ENCODE measurements at places on chromosomes 16 and 17.

DNA sequence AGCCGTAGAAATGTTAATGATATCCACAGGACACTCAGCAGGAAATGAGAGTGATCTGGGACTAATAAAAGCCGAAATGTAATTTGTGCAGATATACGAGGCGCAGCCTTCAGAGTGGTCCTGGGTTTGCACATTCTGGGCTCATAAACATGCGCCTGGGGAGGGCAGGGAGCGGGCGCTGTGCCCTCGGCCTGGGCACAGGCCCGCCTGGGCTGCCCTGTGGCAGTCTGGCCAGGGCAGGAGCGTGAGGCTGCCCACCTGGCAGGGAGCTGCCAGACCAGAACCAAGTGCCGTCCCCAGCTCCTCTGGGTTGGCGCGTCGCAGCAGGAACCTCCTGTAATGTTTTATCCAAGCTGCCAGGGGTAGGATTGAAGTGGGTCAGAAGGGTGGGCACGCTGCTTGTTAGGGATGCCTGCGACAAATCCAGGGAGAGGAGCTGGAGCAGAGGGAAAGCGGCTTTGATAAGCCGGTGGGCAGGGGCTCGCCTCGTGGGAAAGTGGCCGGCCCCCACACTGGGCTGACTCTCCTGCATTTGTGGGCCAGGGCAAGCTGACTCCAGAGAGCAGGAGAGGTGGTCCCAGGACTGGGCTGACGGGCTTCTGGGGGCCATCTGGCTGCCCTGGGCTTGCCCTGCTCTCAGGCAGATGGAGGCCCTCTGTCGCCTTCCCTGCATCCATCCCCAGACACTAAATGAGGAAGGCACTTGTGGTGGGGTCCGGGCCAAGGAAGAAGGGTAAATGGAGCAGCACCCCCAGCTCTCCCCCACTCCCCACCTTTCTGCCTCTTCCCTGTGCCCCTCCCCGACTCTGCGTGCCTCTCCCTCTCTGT lies 45.9 kb downstream of the SREBF1 start:
- DNase-seq: no peak

GRCh38 chr17:14337596-14338079 lies 36.8 kb downstream of the HS3ST3B1 start:
- no peak for DNase-seq

GRCh38 chr17:45883063-45883462 lies 11.3 kb upstream of the MAPT start:
- no peak for DNase-seq

DNA sequence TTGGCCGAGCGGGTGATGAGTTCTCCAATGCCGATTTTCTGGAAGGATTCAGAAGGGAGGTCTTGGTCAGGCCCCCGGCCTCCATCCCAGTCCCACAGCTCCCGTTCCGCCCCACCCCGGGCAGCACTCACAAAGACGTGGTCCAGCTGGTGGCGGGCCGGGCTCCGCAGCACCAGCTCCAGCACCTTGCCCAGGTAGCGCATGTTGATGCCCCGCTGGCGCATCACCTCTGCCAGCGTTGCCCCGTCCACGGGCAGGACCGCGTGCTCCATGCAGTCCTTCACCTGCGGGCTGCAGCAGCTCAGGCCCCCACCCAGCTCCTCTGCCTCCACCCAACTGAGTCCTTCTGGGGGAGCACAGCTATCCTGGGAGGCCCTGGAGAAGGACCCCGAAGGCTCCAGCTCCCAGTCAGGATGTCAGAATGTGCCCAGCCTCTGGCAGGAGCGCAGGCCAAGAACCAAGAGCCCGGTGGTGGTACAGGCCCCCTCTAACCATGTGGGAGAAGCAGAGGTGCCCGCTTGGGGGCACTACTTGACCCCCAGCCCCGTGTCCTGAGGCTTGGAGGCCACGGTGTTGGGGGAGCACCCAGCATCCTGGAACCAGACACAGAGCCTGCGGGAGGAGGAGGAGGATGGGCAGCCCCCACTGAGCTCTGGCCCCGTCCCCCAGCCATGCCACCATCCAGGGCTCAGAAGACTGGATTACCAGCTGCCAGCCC lies 16.2 kb downstream of the CLUH start:
- DNase-seq: no peak

- no peak for DNase-seq
Measured at GRCh38 chr16:1102921-1103635, 7.0 kb upstream of the C1QTNF8 start.

DNA sequence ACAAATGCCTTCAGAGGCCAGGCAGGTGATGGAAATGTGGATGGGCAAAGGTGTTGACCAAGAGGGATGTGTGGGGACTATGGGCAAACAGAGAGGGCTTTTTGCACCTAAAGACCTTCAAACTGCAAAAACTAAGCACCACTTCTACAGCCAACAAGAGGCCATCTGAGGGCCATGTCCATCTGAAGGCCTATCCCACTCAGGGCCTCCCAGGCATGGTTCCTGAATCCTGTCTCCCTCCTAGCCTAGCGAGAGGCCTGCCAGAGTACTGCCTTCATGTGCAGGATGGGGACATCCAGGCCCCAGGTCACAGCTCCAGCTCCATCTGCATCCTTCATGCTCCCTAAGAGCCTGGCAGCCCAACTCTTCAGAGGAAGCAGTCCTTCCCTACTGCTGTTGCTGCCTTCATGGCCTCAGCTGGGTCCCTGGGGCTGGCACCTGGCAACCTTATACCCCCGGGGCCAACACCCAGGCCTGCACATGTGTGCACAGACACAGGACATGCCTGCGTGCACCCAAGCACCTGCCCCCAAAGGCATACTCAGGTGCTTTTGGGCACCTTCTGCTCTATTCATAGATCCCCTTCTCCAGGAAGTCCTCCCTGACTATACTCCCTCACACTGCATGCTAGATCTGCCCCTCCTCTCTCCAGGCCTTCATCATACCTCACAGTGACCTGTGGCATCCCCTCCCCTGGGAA lies 95.2 kb downstream of the C16orf78 start:
- no peak for DNase-seq

- DNase-seq: peak; percentile 68
Measured at GRCh38 chr17:15321556-15322251, 19.7 kb downstream of the TEKT3 start.

DNA sequence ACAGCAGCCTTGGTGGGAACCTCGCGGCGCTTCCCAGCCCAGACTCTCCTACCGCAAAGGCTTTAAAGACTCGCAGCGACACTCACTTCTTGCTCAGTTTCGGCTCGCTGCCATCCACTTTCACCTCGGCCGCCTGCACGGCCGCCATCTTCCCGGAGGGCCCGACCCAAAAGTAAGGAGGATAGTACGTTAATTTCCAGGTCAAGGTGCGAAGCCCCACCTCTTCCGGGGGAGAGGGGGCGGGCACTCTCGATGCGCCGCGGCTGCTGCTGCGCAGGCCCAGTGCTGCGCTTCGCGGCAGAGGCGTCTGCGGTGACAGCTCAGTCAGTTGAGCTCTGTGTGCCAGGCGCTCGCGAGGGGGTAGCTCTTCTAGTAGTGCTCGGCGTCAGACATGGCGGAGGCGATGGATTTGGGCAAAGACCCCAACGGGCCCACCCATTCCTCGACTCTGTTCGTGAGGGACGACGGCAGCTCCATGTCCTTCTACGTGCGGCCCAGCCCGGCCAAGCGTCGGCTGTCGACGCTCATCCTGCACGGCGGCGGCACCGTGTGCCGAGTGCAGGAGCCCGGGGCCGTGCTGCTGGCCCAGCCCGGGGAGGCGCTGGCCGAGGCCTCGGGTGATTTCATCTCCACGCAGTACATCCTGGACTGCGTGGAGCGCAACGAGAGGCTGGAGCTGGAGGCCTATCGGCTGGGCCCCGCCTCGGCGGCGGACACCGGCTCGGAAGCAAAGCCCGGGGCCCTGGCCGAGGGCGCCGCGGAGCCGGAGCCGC lies at the start of the genes KARS1 and TERF2IP:
Gene KARS1 (minus strand): TSS at position 174 of the 773 bp plus-strand sequence. CDS start 26 bp downstream, at position 148.
Gene TERF2IP (plus strand): TSS at position 282 of the 773 bp plus-strand sequence. CDS start 110 bp downstream, at position 392.
- peak; percentile 93 for DNase-seq

- DNase-seq: peak; percentile 81
Measured at GRCh38 chr16:57277586-57277985, 6.9 kb downstream of the PLLP start.

- peak; percentile 90 for DNase-seq
Measured at GRCh38 chr16:11079652-11080187, 135.4 kb downstream of the CLEC16A start.

DNA sequence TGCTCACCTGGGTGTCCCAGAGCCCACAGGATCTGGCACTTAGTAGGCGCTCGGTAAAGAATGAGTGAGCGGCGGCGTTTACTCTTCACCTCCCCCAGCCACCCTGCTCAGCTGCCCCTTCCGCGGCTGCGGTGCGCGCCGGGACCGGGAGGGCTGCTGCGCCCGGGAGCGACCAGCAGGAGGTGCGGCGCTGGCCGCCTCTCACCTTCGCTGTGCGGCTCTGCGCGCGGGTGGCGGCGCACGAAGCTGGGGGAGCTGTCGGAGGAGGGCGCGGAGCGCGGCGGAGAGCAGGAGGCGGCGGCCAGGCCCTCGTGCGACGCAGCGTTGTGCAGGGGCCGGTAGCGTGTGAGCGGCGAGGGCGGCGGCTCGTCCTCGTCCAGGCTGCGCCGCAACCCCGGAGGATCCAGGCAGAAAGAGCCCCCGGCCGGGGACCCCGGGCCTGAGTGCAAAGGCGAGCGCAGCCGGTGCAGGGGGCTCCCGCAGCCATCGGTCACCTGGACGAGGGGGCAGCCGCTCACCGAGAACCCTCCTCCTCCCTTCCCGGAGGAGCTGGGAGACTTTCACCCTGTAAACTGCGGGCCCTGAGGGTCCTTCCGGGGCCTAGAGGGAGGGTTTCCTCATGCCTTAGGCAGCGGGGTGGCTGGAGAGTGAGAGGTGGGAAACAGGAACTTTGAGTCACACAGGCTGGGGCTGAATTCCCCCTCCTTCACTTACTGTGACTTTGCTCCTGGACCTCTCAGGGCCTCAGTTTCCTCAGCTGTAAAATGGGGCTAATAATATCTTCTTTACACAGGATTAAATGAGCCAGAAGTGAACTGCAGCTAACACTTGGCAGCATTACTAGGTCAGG lies 12.5 kb downstream of the SAMD14 start:
- DNase-seq: peak; percentile 16

GRCh38 chr16:86337581-86338402 lies 172.5 kb upstream of the FOXF1 start:
- DNase-seq: no peak

DNA sequence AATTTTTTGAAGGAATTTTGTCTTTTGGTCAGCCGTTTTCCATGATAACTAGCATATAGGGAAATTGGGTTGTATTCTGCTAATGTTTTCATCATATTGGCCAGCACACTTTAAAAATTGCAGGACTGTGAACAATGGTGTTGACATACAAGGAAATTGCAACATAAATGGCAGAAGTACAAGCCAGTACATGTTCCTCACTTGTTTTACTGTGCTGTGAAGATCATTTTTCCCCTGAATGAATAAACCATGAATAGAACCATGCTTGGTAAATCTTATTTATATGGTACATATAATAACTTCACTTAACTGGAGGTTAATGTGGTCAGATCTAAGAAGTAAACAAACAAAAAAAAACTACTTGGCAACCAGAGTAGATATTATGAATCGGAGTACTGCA lies 22.8 kb downstream of the OMG start:
- peak; percentile 74 for DNase-seq

DNA sequence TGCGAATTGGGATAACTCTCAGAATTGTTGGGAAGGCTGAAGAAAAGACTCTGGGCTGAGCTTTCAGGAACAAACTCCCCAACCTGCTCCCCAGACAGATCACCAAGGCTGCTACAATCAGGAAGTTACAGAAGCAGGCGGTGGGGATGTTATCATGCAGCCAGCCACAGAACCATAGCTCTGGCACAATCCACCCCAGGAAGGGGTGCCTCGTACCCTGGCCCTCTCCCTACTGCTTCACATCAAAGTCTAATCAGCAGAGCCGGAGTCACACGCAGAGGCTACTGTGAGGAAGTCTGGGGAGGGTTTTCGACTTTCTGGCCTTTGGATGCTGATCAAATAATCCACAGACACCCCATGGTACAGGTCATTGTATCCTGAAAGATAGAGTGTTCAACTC lies 86.8 kb downstream of the NTN1 start:
- no peak for DNase-seq

DNA sequence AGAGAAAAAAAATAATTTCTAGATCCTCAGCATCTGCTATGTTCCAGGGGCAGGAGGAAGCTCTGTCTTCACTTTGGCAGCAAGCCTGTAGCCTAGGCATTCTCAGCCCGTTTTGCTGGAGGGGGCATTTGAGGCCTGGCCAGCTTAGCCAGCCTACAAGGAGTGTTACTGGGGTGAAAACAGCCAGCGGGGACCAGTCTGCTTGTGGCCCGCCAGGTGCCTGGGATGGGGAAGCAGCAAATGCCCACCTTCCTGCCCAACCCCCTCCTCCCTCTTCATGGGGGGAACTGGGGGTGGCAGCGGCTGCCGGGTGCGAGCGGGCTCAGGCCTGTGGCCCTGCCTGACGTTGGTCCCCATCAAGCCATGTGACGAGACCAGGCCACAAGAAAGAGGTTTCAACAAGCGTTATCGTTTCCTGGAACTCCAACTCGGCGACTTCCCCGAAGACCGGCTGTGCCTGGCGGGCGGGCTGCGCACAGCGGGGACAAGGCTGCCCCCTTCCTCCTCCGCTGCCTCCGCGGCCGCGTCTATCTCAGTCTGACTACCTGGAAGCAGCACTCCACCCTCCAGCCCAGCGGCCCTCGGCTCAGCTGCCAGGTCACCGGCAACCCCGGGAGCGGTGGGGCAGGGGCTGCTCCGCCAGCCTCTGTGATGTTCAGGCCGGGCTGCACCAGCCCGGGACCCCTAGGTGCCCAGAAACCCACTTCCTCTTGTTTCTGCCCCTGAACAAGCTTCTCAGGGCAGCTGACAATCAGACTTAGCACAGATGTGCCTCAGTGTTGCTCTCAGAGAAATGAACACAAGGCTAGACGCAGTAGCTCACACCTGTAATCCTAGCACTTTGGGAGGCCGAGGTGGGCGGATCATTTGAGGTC lies 22.9 kb downstream of the SOCS1 start:
- DNase-seq: no peak

Measured in HCEC 1CT (cell line).